ENCODE measurements at places on chromosomes 4 and X.

GRCh38 chr4:171817026-171817425, 3.8 kb downstream of the GALNTL6 start:
- DNase-seq = no peak

GRCh38 chr4:173001571-173001970, 167.0 kb upstream of the GALNT7 start:
- no peak for DNase-seq

- DNase-seq = no peak
Observed at GRCh38 chr4:19683426-19683825, 568.3 kb upstream of the SLIT2 start.

GRCh38 chrX:134570509-134570846, 87.8 kb downstream of the PLAC1 start:
- DNase-seq = no peak

- DNase-seq = no peak
Observed at GRCh38 chr4:7043284-7044136, at the start of gene TADA2B. TADA2B (plus strand) TSS chr4:7043372; CDS start chr4:7043580, 208 bp downstream.

GRCh38 chr4:121229993-121230392, 65.9 kb upstream of the TNIP3 start:
- no peak for DNase-seq

- no peak for DNase-seq
Observed at GRCh38 chr4:69026974-69027373, 69.3 kb upstream of the UGT2B7 start.

GRCh38 chrX:49162620-49163019, at the start of gene MAGIX:
MAGIX (plus strand) TSS chrX:49162758; CDS start chrX:49162890, 132 bp downstream.
- DNase-seq = no peak

DNA sequence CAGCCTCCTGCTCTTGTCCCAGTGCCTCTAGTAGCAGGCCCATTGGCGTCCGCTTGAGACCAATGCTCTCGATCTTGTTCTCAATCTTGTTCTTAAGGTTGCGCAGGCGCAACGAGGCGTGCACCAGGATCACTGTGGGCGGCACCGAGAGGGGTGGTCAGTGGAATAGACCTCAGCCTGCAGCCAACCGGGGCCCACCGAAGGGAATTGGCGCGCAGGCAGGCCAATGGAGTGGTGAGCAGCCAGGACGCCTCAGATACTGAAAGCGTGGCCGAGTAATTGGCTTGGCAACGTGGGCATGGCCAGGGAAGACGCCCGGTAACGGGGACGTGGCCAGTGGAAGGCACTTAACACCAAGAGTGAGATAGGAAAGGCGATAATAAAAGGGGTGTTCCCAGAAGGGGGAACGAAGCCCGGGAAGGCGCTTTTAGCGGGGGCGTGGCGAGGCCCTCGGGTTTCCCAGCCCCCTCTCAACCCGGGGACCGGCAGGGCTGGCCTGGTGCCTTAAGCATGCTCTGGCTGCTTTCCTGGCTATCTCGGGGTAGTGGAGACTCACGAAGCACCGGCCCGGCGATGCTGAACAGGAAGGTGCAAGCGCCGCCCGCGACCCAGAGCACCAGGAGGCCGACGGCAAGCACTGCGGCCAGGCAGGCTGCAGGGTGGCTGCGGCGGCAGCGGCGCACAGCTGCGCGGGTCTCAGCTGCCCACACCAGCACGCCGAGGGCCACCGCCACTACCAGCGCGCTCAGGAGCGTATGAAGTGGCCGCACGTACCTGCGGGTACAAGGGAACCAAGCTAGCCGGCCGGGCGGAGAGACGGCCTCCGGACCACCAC, 1.7 kb downstream of the PRAF2 start:
- no peak for DNase-seq

- DNase-seq = no peak
Observed at GRCh38 chr4:78766650-78767049, 9.5 kb upstream of the BMP2K start.

- no peak for DNase-seq
Observed at GRCh38 chrX:16469870-16470269, 180.1 kb upstream of the S100G start.

GRCh38 chr4:121330180-121330665, 50.6 kb downstream of the QRFPR start:
- no peak for DNase-seq

- DNase-seq = no peak
Observed at GRCh38 chr4:95640311-95640710, 91.5 kb upstream of the UNC5C start.

DNA sequence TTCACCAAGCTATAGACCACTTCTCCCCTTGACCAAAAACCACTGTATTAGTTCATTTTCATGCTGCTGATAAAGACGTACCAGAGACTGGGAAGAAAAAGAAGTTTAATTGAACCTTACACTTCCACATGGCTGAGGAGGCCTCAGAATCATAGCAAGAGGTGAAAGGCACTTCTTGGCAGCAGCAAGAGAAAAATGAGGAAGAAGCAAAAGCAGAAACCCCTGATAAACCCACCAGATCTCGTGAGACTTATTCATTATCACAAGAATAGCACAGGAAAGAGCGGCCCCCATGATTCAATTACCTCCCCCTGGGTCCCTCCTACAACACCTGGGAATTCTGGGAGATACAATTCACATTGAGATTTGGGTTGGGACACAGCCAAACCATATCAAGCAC, 97.8 kb downstream of the DOCK11 start:
- DNase-seq = no peak

DNA sequence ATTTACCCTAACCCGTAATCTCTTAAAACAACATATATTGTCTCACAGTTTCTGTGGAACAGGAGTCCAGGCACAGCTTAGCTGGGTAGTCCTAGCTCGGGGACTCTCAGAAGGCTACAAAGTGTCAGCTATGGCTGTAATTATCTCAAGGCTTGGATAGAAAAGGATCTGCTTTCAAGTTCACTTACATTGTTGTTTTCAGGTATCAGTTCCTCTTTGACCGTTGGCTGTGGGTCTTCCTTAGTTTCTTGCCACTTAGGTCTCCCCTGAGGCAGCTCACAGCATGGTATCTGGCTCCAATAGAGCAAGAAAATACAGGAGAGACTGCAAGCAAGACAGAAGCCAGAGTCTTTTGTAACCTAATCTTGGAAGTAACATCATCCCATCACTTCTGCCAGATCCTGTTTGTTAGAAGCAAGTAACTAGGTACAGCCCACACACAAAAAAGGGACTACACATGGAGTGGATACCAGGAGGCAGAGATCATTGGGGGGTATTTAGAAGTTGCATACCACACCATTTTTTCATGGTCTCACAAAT, 137.0 kb downstream of the MAGEB5 start:
- DNase-seq = no peak

DNA sequence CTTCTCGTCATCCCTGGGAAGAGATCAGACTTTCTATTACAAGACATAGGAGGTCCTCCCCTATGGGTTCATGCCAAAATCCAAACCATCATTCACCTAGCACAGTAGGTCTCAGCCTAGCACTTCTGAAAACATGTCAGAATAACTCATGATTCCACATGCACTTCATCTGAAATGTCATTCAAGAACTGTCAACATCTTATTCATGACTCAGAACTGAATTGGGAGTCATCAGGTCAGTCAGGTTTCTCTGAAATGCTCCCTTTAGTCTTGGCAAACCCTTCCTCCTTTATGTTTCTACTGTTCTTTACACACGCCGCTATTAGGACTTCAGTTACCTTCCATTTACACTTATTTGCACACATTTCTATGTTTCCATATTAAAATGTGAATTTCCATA, 67.2 kb downstream of the ANTXR2 start:
- no peak for DNase-seq

DNA sequence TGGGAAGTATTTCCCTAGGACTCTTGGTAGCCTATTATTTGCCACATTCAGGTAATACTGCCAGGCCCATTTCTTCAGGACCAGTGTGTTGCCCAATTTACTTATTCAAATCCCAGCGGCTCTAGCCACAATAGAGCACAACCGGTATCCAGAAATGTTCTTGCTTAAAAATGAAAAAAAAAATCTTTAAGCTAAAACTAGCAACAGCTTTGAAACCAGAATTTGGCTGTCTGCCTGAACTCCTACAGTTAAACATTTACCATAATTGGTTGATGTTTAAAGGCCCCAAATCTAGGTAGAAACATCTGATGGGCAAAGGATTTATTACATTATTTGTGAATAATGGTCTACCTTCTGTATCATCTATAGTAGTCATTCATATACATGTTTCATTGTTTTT, 930 bp upstream of the SLITRK4 start:
- no peak for DNase-seq

DNA sequence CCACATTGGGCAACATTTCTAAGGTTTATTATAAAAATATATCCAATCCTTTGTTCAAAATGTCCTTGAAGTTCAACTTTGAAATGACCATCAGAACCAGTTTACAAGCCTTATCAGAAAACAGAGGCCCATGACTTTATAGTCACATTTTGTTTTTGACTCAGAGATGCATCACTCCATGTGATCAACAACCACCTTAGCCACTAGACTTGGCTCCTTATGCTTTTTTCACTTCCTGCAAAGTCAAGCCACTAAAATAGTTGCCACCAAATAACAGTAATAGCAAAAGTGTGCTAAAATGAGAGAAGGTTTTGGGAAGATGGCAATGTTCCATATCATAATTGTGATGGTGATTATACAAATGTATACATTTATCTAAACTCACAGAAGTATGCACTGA, 181.7 kb downstream of the MAML3 start:
- no peak for DNase-seq

GRCh38 chrX:67726018-67726417, 182.2 kb downstream of the AR start:
- DNase-seq = no peak

GRCh38 chr4:40669504-40669903, 39.8 kb upstream of the RBM47 start:
- DNase-seq = no peak

DNA sequence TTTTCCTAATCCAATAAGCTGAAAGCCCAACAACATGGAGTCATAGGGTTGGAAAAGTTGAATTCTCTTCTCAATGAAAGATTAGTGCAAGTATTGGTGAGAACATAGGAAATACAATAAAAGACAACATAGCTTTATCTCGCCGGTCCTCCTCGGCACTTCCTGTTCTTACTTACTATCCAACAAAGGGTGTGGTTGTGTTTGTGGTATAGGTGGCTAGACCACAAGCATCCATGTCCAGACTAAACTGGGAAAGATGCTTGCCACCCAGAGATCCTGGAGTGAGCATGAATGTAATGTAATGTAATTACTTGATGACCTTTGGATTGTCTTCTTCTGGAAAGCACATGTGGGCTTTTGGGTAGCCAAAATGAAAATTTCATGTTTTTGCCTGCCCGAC, 223.8 kb downstream of the CPE start:
- DNase-seq = no peak

GRCh38 chr4:138774940-138775339, 240.6 kb upstream of the NOCT start:
- DNase-seq = no peak

DNA sequence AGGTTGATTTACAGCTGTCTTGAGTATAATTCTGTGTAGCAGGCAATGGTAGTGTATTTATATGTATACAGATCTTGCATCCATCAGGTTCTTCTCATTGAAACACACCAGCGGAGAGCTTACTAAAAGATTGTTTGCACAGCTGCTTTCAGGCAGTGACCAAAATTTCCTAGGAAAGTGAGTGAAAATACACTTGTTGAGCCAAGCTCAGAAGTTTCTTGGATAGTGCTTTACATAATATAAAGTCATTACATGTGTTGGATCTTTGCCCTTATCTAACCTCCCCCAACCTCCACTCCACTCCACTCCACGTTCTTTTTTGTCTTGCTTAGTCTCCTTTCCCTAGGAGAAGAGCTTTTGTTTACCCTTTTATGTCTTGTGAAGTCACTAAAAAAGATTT, 34.1 kb downstream of the CNKSR2 start:
- no peak for DNase-seq

DNA sequence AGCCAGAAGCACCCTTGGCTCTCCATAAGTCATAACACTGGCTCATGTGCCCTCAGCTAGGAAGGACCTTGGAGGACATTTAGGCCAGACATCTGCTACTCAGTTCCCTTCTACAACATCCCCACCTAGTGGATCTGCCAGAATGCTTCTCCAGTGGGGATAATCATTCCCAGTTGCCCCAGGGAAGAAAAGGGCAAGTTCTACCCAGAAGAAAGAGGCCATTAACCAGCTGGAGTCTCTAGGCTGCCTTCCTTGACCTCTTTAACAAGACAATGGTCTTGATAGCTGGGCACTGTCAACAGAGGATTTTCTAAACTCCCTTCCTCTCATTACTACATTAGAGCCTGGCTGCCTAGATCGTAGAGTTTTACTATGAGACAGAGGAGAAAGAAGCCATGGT, 42.0 kb downstream of the LGI2 start:
- DNase-seq = no peak

GRCh38 chr4:48021100-48021499, 4.5 kb downstream of the NIPAL1 start:
- no peak for DNase-seq

DNA sequence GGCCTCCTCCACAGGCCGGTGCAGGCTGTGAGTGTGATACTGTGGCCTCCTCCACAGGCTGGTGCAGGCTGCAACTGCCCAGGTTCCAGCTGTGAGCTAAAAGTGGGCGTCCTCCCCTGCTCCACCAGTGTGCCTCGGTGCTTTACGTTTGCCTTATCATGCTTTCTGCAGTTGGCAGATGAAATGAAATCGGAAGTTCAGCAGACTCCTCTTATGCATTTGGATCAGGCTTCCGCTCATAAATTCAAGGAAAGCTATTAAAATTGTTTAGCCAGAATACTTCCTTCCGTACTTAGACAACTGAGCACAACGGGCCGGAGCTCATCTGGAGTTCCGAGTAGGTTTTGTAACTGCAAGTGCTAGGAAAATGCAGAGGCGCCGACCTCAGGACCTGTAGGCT, 12.0 kb downstream of the CYP4V2 start:
- DNase-seq = no peak

DNA sequence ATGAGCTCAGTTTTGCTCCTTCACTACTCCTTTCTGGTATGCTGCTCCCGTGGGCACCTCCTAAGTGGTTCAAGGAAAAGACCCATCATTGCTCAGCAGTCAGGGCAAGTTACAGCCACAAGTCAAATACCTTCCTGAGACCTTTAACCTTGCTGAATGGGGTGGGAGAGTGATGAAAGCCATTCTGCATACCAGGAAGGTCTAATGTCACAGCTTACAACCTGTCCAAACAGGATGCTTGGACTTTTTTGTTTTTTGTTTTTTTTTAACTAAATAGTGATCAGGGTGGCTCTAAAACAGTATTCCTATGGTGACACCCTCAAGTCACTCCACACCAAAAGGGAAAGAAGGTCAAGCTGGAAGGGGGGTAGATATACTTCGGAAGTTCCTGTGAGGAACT, 93.1 kb downstream of the GPC3 start:
- no peak for DNase-seq

DNA sequence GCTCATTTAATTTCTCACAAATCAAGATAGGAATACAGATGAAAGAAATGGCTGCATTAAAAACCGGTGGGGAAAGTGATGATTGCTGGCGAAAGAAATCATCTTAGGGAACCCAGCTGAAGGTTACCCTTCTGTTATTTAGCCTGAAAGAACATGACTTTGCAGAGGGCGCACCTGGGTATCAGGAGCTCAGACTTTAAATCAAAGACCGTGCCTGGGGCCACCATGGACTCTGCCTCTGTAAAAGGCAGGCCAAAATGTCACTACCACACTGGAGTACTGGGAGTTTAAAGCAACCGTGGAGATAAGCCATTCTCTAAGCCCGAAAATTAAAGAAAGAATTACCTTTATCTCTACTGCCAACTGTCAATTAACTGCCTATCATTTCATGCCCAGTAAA, 24.3 kb downstream of the GPC3 start:
- DNase-seq = no peak

GRCh38 chrX:63746278-63746677, 38.7 kb downstream of the ARHGEF9 start:
- DNase-seq = no peak

Data from stimulated activated CD8-positive, alpha-beta memory T cell treated with anti-CD3 and anti-CD28 coated beads, Interleukin-12 subunit alpha, Interleukin-12 subunit beta, amount 100 ng/mL, for 1 hour (primary cell).